WTC11 (cell line): ENCODE measurements at places on chromosomes 12 and 14. TPM values are rescaled to one million over a fixed set of nuclear protein-coding genes. Genes with fewer than 3 reads are reported as not detected.
A peak's percentile ranks its signal among the peaks of the same experiment; 100 is the strongest.

Gene ASCL1
- 0.07 to 0.14 TPM (median 0.07 TPM) in 3 replicates for total RNA-seq

- peak; percentile 23 for DNase-seq
Measured at GRCh38 chr12:100574187-100575074, 947 bp downstream of the GAS2L3 start.

Gene B4GALNT3
- total RNA-seq, result 19.0 to 22.0 TPM (median 20.9 TPM) in 3 replicates

Gene HOXC4
- total RNA-seq, result 0.14 to 0.46 TPM (median 0.30 TPM) in 3 replicates
